ENCODE measurements at places on chromosomes 13 and 19.
A peak's percentile ranks its signal among the peaks of the same experiment; 100 is the strongest.

DNA sequence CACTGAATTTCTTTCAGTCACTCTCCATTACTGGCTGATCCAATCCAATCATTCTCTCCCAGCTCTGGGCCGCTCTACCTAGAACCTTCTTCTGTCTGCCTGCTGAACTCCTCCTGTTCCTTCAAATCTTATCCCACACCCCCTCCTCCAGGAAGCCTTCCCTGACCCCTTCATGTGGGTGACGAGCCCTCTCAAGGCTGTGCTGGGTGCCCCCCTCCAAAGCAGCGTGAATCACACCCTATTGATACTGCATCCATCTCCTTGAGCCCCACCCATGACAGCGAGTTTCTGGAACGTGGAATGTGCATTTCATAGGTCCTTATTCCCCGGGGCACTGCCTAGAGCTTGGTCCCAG is 3.2 kb downstream of the PIH1D1 start:
- no peak overlapping the region for H3K4me3 ChIP-seq
- no peak overlapping the region for H3K27ac ChIP-seq
- H3K27me3 ChIP-seq: no peaks in the 10 kb centered on the region
- H3K36me3 ChIP-seq: peaks cover 29% of the 10 kb centered on the region

- no peaks in the 10 kb centered on the region for H3K27me3 ChIP-seq
- no peak for DNase-seq
- no peak overlapping the region for H3K27ac ChIP-seq
- H3K36me3 ChIP-seq: no peaks in the 10 kb centered on the region
Observed at GRCh38 chr13:33537026-33537425, 251.5 kb upstream of the STARD13 start.

GRCh38 chr19:15439078-15439799 is 10.5 kb downstream of the WIZ start:
- no peak overlapping the region for H3K4me3 ChIP-seq
- no peaks in the 10 kb centered on the region for H3K27me3 ChIP-seq
- no peak for DNase-seq
- H3K36me3 ChIP-seq: no peaks in the 10 kb centered on the region
- no peak overlapping the region for H3K27ac ChIP-seq

GRCh38 chr13:42992764-42993122 is 702 bp upstream of the EPSTI1 start:
- no peaks in the 10 kb centered on the region for H3K36me3 ChIP-seq
- no peaks in the 10 kb centered on the region for H3K27me3 ChIP-seq
- peaks cover 16% of the 10 kb centered on the region for H3K4me1 ChIP-seq

- no peaks in the 10 kb centered on the region for H3K36me3 ChIP-seq
- DNase-seq: no peak
- no peaks in the 10 kb centered on the region for H3K4me1 ChIP-seq
- no peak overlapping the region for H3K27ac ChIP-seq
Observed at GRCh38 chr13:65035302-65035701, 2194.8 kb downstream of the PCDH9 start.

GRCh38 chr13:73974051-73974450 is 160.2 kb downstream of the KLF12 start:
- no peak for DNase-seq
- no peaks in the 10 kb centered on the region for H3K36me3 ChIP-seq
- no peaks in the 10 kb centered on the region for H3K27me3 ChIP-seq
- no peaks in the 10 kb centered on the region for H3K4me1 ChIP-seq

GRCh38 chr19:54387991-54388801 is 23.5 kb upstream of the LAIR1 start:
- peak overlapping the region; percentile 66 for H3K27ac ChIP-seq
- peak; percentile 69 for DNase-seq
- H3K27me3 ChIP-seq: peaks cover 40% of the 10 kb centered on the region
- peaks cover 32% of the 10 kb centered on the region for H3K4me1 ChIP-seq
- H3K4me3 ChIP-seq: peak overlapping the region; percentile 49
- H3K36me3 ChIP-seq: no peaks in the 10 kb centered on the region

GRCh38 chr13:36130193-36130551 is 1.0 kb downstream of the DCLK1 start:
- no peaks in the 10 kb centered on the region for H3K36me3 ChIP-seq
- H3K27ac ChIP-seq: no peak overlapping the region
- DNase-seq: no peak
- H3K27me3 ChIP-seq: peaks cover 16% of the 10 kb centered on the region
- H3K4me1 ChIP-seq: no peaks in the 10 kb centered on the region
- peak overlapping the region; percentile 47 for H3K4me3 ChIP-seq

GRCh38 chr13:98937911-98938381 is 39.9 kb downstream of the DOCK9 start:
- DNase-seq: no peak
- no peak overlapping the region for H3K27ac ChIP-seq
- no peaks in the 10 kb centered on the region for H3K36me3 ChIP-seq
- H3K27me3 ChIP-seq: no peaks in the 10 kb centered on the region

DNA sequence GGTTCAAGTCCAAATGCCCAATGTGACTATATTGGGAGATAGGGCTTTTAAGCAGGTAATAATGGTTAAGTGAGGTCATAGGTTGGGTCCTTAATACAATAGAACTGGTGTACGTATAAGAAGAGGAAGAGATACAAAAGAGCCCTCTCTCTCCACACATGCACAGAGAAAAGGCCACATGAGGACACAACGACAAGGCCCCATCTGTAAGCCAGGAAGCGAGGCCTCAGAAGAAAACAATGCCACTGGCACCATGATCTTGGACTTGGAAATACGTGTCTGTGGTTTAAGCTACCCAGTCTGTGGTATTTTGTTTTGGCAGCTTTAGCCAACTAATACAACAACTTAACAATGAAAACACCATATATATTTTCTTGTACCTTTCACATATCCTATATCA is 23.4 kb upstream of the RFC3 start:
- no peak overlapping the region for H3K4me3 ChIP-seq
- peaks cover 15% of the 10 kb centered on the region for H3K4me1 ChIP-seq
- no peaks in the 10 kb centered on the region for H3K36me3 ChIP-seq
- no peak overlapping the region for H3K27ac ChIP-seq

DNA sequence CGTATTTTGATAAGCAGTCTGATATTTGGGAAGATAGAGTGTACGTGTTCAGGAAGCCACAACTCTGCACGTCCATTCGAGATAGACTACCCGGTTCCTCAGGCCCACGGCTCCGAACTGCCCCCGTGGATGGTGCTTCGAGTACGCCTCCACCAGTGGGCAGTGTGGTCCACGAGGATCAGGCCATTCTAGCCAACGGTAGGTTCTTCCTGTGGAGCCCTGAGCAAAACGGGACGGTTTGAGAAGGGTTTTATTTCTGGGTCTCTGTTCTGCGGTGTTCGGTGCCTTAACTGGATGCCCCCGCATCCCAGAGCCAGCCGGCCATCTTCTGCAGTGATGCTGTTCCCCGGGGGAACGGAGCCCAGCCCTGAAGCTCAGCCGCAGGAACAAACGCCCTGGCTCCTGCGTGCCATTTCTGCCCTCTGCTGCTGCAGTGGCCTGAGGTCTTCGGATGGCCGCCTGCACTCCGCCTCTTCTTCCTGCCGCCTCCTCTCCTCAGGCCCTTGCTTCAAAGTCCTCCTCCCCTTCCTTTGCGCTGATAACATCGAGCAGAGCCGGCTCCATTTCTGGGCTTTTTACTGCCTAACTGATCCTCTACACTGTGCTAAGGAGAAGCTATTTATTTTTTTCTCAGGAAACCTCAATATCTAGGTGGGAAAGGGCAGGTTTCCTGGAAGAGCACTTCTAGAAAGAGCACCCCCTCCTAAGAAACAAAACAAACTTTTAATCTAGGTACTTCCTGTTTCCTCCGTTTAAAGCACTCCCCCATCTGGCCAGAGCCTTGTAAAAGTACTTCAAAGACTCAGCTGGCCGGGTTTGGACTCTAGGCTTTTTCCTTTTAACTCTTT is 36.2 kb upstream of the SLC46A3 start:
- H3K27me3 ChIP-seq: no peaks in the 10 kb centered on the region
- peaks cover 12% of the 10 kb centered on the region for H3K4me1 ChIP-seq
- peak overlapping the region; percentile 42 for H3K4me3 ChIP-seq

GRCh38 chr13:84649853-84650252 is 767.6 kb upstream of the SLITRK1 start:
- no peaks in the 10 kb centered on the region for H3K27me3 ChIP-seq
- H3K4me3 ChIP-seq: no peak overlapping the region
- no peak for DNase-seq
- no peaks in the 10 kb centered on the region for H3K4me1 ChIP-seq

- no peaks in the 10 kb centered on the region for H3K27me3 ChIP-seq
- no peak overlapping the region for H3K27ac ChIP-seq
- no peak overlapping the region for H3K4me3 ChIP-seq
- DNase-seq: no peak
- peaks cover 52% of the 10 kb centered on the region for H3K4me1 ChIP-seq
Observed at GRCh38 chr19:45446295-45446694, 21.5 kb upstream of the FOSB start.

DNA sequence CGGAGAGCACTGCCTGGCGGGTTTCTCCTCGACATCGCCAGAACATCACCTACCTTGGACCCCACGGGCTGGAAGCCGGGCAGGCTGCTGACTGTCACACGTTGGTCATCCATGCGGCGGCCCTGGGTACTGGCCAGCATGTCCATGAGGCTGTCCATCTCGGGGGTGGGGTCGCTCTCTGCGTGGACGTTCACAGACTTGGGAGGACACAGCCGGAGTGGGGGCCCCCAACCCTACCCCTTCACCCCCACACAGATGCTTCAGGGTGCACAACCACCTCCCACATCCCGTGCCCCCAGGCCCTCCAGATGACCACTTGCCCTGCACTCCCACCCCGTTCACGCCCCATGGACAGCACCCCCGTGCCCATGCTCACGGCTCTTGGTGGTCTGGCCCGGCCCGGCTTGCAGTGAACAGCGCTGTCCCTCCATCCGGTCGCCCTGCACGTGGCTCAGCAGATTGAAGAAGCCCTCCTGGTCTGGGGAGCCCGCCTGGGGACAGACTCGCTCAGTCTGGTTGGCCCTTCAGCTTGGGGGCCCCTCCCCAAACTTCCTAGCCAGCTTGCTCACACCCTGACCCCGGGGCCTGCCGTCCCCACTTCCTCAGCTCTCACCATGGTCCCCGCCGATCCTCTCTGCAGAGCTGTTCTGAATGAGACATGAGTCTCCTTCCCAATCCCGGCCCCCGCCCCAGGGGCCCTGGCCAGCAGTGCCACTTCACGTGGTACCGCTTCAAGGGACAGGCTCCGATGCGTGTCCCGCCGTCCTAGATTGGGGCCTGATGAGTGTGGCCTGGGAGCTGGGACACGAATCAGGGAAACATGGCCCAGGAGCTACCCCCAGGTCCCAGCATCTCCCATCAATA is 947 bp downstream of the PCP2 start:
- peaks cover 4% of the 10 kb centered on the region for H3K27me3 ChIP-seq
- H3K4me3 ChIP-seq: no peak overlapping the region
- DNase-seq: no peak

- H3K27ac ChIP-seq: peak overlapping the region; percentile 73
- H3K36me3 ChIP-seq: no peaks in the 10 kb centered on the region
- peaks cover 38% of the 10 kb centered on the region for H3K4me1 ChIP-seq
- DNase-seq: peak; percentile 94
- H3K27me3 ChIP-seq: no peaks in the 10 kb centered on the region
- H3K4me3 ChIP-seq: peak overlapping the region; percentile 40
Observed at GRCh38 chr19:35903550-35904179, 1.3 kb downstream of the HCST start.

GRCh38 chr13:113831061-113831460 is 32.8 kb downstream of the GAS6 start:
- no peak overlapping the region for H3K27ac ChIP-seq
- DNase-seq: peak; percentile 39
- H3K4me3 ChIP-seq: no peak overlapping the region
- no peaks in the 10 kb centered on the region for H3K4me1 ChIP-seq
- peaks cover 61% of the 10 kb centered on the region for H3K36me3 ChIP-seq

- peak; percentile 62 for DNase-seq
- H3K36me3 ChIP-seq: no peaks in the 10 kb centered on the region
- peaks cover 32% of the 10 kb centered on the region for H3K4me1 ChIP-seq
- no peaks in the 10 kb centered on the region for H3K27me3 ChIP-seq
Observed at GRCh38 chr13:46295491-46296114, 83.9 kb downstream of the LRRC63 start.

DNA sequence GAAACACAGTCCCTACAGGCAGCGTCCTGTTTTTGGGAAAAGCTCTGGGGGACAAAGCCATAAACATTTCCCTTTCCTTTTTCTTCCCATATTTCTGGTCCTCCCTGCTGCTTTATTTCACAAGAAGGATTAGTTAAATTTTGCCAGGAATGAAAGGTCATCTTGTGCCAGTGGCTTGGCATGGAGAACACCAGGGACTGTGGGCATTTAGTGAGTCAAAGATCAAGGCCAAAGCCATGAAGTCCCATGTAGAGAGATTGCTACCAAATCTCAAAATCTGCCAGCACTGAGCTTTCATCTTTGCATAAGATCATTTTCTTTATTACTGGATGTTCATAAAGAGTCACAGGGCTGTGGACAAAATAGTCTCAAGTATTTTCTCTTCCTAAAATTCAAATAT is 29.1 kb upstream of the SLC46A3 start:
- no peaks in the 10 kb centered on the region for H3K27me3 ChIP-seq
- H3K27ac ChIP-seq: no peak overlapping the region
- no peak for DNase-seq
- H3K4me3 ChIP-seq: no peak overlapping the region
- H3K36me3 ChIP-seq: no peaks in the 10 kb centered on the region

- peak; percentile 58 for DNase-seq
- peaks cover 15% of the 10 kb centered on the region for H3K27me3 ChIP-seq
- peaks cover 7% of the 10 kb centered on the region for H3K4me1 ChIP-seq
- no peaks in the 10 kb centered on the region for H3K36me3 ChIP-seq
- H3K4me3 ChIP-seq: peak overlapping the region; percentile 84
Observed at GRCh38 chr13:34942732-34943435, 814 bp downstream of the NBEA start.

- H3K36me3 ChIP-seq: no peaks in the 10 kb centered on the region
- H3K27me3 ChIP-seq: no peaks in the 10 kb centered on the region
- DNase-seq: no peak
- no peak overlapping the region for H3K4me3 ChIP-seq
- H3K27ac ChIP-seq: no peak overlapping the region
Observed at GRCh38 chr13:102580552-102581169, 16.1 kb upstream of the TPP2 start.

DNA sequence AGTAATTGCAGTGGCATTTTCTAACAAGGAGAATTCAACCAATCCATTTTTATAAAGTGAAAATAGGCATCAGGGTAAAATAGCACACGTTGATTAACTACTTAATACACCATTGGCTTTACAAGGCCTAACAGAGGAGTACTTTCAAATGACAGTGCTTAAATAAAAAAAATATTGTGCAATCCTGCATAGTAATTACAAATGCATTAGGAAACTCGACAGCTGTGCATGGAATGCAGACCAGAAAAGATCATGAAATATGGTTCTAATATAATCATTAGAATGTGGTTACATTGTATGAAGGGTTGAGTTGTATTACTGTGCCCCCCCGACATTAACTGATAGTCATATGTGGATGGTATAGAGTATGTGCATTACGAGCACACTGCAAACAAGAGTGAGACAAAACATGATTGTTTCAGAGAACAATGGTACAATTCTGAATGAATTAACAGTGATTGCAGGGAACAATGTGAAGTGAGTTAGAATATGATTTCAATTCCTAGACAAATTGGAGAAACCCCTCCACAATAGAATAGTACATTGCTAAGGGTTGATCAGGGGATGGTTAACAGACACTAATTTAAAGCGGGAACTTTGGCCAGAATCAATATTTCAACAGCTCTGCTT is 270.6 kb downstream of the GPC5 start:
- no peaks in the 10 kb centered on the region for H3K4me1 ChIP-seq
- no peaks in the 10 kb centered on the region for H3K36me3 ChIP-seq

GRCh38 chr19:39524495-39524894 is 8.2 kb downstream of the EID2B start:
- H3K27me3 ChIP-seq: peaks cover under 1% of the 10 kb centered on the region
- H3K36me3 ChIP-seq: peaks cover 3% of the 10 kb centered on the region
- no peak overlapping the region for H3K4me3 ChIP-seq
- no peak for DNase-seq
